Motor neuron (in vitro differentiated cells): ENCODE measurements at places on chromosomes 2 and 18.

DNA sequence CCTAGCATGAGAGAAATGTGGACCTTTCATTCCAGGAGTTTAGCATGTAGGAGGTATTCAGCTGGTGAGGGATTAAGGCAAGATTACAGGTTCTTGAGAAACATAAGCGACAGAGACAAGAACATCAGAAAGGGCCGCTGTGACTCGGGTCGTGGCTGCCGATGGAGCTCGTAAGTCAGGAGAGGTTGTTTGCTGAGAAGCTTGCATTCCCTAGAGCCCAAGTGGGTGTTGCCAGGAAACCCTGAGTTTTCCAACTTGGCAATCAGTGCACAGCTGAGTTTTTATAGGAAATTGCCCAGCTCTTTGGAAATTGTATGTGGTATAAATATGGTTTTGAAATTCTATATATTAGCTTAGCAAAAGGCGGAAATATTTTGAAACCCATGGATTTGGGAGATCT is 46.4 kb upstream of the CYP1B1 start:
- no peak for ATAC-seq

- ATAC-seq = no peak
These were observed 239.8 kb downstream of the RBM43 start for GRCh38 chr2:151021747-151022452.

DNA sequence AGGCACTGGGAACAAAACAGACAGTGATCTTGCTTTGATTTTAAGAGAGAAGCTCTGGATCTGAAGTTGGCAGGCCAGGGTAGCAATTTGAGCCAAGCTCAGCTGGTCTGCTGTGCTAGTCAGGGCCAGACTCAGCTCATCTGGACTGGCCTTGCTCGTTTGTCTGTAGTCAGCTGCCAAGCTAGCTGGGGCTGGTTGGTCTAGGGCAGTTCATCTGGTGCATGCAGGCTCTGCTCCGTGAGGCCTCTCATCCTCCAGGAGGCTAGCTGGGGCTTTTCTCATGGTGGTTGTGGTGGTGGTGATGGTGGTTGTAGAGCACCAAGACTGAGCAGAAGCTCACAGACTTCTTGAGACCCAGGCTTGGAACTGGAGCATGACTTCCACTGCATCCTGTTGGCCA is 10.3 kb downstream of the FBLN7 start:
- ATAC-seq = no peak

DNA sequence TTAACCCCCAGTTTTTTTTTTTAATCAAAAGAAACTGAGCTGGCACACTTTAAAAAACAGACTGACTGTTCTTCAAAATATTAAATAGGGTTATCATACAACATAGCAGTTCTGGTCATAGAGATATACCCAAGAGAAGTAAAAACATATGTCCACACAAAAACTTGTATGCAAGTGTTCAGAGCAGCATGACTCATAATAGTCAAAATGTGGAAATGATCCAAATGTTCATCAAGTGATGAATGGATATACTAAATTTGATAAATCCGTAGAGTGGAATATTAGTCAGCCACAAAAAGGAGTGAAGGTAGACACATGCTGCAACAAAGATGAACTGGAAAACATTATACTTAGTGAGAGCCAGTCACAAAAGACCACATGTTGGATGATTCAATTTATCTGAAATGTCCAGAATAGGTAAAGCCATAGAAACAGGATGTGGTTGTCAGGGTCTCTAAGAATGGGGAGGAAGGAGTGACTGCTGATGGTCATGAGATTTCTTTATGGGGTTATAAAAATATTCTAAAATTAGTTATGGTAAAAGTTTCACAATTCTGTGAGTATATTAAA is 5.1 kb downstream of the SMIM21 start:
- no peak for ATAC-seq

DNA sequence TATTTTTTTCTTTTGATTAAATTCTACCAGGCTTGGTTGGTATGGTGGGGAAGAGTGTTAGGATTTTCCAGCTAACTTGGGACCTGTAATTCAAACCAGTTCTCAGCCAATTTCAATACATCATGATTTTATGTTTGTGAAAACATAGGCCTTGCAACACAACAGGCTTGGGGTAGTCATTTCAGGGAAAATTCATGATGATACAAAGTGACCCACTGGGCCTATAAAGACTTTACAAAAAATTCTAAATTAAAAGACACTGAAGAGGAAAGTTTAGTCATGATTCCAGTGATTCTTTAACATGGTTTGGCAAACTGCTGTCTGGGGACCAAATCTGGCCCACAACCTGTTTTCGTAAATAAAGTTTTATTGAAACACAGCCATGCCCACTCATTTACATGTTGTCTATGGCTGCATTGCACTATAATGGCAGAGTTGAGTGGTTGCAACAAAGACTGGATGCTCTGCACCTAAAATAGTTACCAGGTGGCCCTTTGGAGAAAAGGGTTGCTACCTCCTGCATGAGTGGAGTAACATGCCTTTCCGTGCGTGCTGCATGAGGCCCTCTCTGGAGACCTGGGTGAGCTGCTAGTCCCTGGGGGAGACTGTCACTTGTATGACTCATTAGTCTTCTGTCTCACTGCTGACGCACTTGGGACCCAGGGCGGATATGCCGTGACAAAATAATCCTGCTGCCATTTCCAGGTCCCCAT is 73.6 kb downstream of the NPAS2 start:
- no peak for ATAC-seq
